ENCODE measurements at places on chromosomes 6 and 20. TPM values are rescaled to one million over a fixed set of nuclear protein-coding genes. Genes with fewer than 3 reads are reported as not detected.

PRSS16 gene
- polyA plus RNA-seq, result 3.7 TPM

PHACTR1 gene
- not detected for polyA plus RNA-seq

LTB gene
- 0.33 TPM for polyA plus RNA-seq

SOBP gene
- 0.53 TPM for polyA plus RNA-seq

BTN1A1 gene
- polyA plus RNA-seq, result not detected

TULP4 gene
- polyA plus RNA-seq, result 5.1 TPM

VSX1 gene
- 1.2 TPM for polyA plus RNA-seq

MOXD1 gene
- 2.6 TPM for polyA plus RNA-seq

MYB gene
- 0.27 TPM for polyA plus RNA-seq

CLPSL2 gene
- not detected for polyA plus RNA-seq

DNAAF9 gene
- 4.3 TPM for polyA plus RNA-seq

PRKN gene
- polyA plus RNA-seq, result 0.07 TPM

PCMT1 gene
- 86.6 TPM for polyA plus RNA-seq

ARFGEF3 gene
- polyA plus RNA-seq, result 0.15 TPM

BPIFB4 gene
- polyA plus RNA-seq, result not detected

GRIK2 gene
- polyA plus RNA-seq, result 0.55 TPM

ZC3H12D gene
- polyA plus RNA-seq, result 0.04 TPM

LAMA4 gene
- 3.7 TPM for polyA plus RNA-seq

FAM209A gene
- 0.22 TPM for polyA plus RNA-seq

EMILIN3 gene
- 0.66 TPM for polyA plus RNA-seq

FLRT3 gene
- polyA plus RNA-seq, result 3.8 TPM

GJA1 gene
- polyA plus RNA-seq, result 76.7 TPM

GSTA2 gene
- polyA plus RNA-seq, result not detected

RNF144B gene
- polyA plus RNA-seq, result 0.36 TPM

KIF25 gene
- polyA plus RNA-seq, result 0.49 TPM

PPIL1 gene
- 47.5 TPM for polyA plus RNA-seq

CD40 gene
- 4.7 TPM for polyA plus RNA-seq

PKIB gene
- 0.67 TPM for polyA plus RNA-seq

HSPA12B gene
- polyA plus RNA-seq, result 1.1 TPM

UQCC2 gene
- 82.0 TPM for polyA plus RNA-seq

MRPS18A gene
- polyA plus RNA-seq, result 41.1 TPM

PRDM13 gene
- polyA plus RNA-seq, result 0.41 TPM

HS3ST5 gene
- not detected for polyA plus RNA-seq

All from A549 (cell line).